Lung microvascular endothelial cell (primary cell): ENCODE measurements at places on chromosomes 3 and 15.
A peak's percentile ranks its signal among the peaks of the same experiment; 100 is the strongest.

GRCh38 chr3:109098079-109098644, 19.8 kb downstream of the MORC1 start:
- DNase-seq, result no peak

DNA sequence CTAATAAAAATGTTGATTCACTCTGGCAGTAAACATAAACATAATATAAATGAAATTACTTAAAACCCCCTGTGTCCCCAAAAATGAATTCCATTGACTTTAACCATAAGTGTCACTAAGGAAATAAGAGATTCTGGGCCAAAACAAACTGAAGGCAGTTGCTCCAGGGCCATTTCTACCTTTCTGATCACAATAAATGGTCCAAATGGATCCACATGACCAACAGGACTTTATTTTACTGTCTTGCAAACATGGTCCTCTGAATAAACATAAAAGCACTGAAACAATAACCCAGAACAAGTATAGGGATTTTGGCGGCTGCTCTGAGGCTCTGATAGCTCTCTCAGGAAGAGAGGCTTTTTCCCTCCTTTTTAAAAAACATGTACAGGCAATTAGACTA, 77.3 kb downstream of the ETFA start:
- DNase-seq, result no peak

GRCh38 chr3:116032176-116032575, 408.9 kb downstream of the GAP43 start:
- DNase-seq, result no peak

- no peak for DNase-seq
Observed at GRCh38 chr15:66142285-66142684, 111.3 kb downstream of the MEGF11 start.

- DNase-seq, result no peak
Observed at GRCh38 chr15:29401644-29402043, 132.0 kb upstream of the NSMCE3 start.

DNA sequence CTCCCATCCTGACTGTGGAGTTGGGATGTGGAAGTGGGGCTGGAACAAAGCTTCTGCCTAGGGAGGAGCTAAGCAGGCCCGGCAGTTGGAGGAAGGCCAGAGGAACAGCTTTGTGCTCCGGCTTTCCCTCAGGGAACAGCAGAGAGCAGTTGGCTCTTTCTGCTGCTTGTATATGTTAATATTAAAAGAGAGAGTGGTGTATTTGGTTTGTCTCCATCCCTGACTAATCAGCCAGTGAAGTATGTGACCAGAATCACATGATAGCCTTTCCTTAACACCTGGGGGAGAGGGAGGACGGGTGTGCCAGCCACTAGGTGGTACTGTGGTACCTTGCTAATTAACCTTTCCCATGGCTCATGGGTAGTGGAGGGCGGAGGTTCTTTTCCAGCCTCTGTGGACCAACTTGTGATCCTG, 10.0 kb downstream of the EIF2B5 start:
- peak; percentile 75 for DNase-seq

GRCh38 chr3:74000725-74001124, 376.0 kb upstream of the PDZRN3 start:
- no peak for DNase-seq

GRCh38 chr15:96326328-96327154, 4.0 kb upstream of the NR2F2 start:
- DNase-seq, result peak; percentile 66

DNA sequence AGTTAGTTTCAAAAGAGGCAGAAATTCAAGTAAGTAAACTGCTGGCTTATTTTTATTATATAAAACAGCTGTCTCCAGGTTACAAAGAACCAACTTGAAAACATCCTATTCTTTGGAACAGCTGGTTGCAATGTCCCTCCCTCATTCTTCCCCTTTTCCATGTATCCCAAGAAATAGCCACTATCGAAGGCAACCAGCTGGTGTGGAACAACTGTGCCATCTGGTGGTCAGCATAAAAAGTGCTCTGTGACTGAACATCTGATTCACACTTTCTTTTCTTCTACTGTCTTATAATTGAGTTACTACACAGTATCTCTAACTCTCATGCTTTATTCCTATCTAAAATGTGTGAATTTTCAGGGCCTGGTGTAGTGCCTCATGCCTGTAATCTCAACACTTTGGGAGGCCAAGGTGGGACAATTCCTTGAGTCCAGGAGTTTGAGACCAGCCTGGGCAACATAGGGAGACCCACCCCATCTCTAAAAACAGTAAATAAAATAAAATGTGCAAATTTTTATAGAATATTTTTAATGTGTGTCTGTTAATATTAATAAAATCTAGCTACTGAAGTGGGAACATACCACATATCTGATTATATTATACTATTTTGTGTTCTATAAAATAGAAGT, 9.6 kb downstream of the OSBPL11 start:
- peak; percentile 77 for DNase-seq

- no peak for DNase-seq
Observed at GRCh38 chr3:140166861-140167599, 232.0 kb downstream of the CLSTN2 start.

DNA sequence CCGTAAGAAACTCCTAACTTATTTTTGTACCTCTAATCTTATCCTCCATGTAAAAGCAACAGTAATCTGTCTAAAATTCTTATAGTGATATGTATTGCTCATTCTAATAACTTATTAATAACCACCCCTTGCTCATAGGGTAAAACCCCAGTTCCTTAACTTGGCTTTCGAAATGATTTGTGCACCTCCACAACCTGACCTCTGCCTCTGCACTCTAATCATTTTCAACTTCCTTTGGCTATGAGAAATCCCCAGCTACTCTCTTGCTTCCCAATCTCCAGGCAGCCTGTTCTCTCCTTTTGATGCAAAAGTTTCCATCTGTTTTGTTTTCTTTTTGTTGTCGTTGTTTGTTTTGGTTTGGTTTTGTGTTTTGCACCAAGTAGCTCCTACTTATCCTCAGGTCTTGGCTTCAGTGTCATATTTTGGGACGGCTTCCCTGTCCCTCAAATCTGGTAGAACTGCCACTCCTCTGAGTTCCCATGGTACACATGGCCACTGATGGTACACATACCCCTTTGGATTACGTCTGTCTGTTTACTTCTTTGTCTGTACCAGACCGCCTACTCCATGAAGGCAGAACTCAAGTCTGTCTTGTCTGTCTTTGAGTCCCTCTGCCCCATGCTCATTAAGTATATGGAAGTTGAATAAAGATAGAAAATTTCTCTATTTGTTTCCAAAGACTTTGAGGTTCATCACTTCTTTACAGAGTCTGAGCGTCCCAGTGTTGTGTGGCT, 105.6 kb upstream of the TGFBR2 start:
- DNase-seq, result no peak

- DNase-seq, result no peak
Observed at GRCh38 chr15:25705433-25706115, 157.6 kb downstream of the ATP10A start.

DNA sequence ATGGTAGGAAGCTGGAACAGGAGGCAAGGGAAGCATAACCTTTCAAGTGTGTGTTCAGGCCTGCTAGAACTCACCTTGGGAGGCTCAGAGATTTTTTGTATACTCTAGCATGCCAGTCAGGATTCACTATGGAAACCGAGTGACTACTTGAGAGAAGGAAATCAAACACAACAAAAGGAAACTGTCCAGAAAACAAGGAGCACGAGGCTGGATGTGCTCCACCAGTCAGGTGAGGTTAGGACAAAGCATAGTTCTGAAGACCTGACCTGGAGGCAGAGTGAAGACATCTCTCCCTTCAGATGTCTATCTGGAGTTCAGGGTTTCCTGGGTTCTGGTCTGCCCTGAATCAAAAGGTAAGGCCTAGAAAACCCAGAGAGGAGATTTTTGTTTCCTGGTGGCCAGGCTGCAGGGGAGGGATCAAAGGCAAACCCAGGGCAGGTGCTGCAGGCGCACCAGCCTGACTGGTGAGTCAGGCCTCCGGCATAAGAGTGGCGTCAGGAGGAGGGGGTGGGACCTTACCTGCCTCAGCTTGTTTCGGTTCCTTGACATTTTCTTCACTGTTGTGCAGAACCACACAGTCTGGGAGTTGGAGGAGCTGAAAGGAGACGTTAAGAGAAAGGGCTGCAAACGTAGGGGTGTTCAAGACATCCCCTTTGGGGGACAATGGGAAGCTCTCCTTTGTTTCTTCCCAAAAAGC, 52.2 kb upstream of the OSBPL11 start:
- DNase-seq, result no peak

- DNase-seq, result no peak
Observed at GRCh38 chr15:36753173-36753572, 173.7 kb downstream of the CDIN1 start.

DNA sequence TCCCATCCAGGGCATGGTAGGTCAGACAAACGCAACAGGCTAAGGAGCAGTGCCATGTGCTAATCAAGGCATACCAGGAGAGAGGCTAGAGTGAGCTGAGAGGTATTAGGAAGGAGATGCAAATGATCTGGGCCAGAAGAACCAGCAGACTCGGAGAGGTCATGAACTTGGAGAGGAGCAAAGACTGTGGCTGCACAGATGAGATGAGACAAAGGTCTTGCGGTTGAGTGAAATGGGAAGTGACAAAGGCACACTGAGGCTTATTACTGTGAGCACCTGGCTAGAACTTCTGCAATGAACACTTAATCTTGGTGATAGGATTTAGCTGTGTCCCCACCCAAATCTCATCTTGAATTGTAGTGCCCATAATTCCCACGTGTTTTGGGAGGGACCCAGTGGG, 380.2 kb downstream of the ULK4 start:
- no peak for DNase-seq
